ENCODE measurements at places on chromosomes 11 and 22.

GRCh38 chr11:102120437-102120973 is 10.3 kb downstream of the YAP1 start:
- no peak for DNase-seq

GRCh38 chr11:115958089-115959000 is 454.1 kb upstream of the CADM1 start:
- DNase-seq, result no peak

- DNase-seq, result no peak
These were observed 134.2 kb downstream of the RBFOX2 start for GRCh38 chr22:35894464-35894878.

- no peak for DNase-seq
These were observed 24.6 kb upstream of the ACER3 start for GRCh38 chr11:76835928-76836612.

DNA sequence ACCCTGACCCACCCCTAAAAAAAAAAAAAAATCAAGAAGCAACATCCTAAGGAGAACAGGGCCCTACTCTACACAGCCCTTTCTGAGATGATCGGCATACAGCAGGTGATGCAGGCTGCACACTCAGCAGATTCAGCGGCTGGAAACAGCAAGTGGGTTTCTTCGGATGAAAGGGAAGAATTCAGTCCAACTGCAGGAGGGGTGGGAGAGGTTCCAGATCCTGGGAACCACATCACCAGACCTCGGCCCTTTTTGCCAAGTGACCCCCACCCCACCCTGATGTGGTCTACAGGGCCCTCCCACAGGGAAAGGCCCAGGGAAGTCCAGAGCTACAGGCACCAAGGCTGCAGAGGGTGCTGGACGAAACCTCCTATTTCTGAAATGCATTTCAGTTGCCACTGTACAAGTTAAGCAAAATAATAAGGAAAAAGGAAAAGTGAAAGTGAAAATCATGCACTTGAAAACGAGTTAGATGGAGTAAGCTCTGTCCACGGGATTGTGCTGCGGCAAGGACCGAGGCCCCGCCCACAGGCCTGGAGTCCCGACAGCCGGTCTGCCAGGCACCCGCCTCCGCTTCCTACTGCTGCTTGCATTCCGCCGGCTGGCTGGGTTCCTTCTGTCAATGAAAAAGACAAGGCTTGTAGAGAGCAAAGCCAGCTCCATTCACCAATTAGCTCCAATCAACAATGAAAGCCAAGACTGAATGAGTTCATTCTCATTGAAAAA is 16.0 kb upstream of the PHLDA2 start:
- peak; percentile 80 for DNase-seq

Measured in H1 (cell line).